ENCODE measurements at places on chromosomes 11 and 22.
A peak's percentile ranks its signal among the peaks of the same experiment; 100 is the strongest.

DNA sequence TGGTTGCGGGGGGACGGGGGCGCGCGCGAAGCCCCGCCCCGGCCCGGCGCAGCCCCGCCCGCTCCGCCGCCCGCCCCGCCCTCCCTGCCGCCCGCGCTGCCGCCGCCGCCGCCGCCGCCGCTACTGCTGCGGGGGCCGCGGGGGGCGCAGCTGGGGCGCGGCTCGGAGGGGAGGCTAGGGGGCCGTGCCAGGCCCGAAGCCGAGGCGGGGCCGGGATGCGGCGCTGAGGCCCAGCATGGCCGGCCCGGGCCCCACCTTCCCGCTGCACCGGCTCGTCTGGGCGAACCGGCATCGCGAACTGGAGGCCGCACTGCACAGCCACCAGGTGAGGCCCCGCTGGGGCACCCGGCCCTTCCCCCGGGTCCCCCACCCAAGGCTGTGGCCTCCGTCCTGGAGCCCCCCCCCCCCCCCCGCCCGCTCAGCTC is at the start of gene ANKRD13D:
Gene ANKRD13D (plus strand): TSS at position 78 of the 425 bp plus-strand sequence. CDS start 158 bp downstream, at position 236.
- DNase-seq = no peak

GRCh38 chr11:43790444-43790794 is 90.2 kb upstream of the ALKBH3 start:
- DNase-seq = no peak

DNA sequence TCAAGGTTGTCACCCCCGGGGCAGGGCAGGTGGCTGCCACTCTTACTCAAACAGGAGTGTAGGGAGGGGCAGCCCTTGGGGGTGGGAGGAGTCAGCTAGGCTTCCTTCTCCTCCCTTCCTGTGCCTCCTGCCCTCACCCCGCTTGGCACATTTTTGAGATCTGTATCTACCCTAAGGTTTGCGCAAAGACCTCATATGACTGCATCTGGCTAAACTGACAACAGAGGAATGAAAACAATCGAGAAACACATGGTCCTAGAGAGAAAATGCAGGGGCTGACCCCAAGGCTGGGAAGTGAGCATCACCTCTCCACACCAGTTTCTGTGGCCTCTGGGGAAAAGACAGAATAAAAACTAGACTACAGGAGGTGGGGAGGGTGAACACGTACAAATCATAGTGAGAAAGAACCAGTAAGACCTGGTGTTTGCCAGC is 28.1 kb downstream of the IGSF9B start:
- DNase-seq = peak; percentile 18

GRCh38 chr11:2138431-2139122 is 612 bp downstream of the IGF2 start:
- no peak for DNase-seq

DNA sequence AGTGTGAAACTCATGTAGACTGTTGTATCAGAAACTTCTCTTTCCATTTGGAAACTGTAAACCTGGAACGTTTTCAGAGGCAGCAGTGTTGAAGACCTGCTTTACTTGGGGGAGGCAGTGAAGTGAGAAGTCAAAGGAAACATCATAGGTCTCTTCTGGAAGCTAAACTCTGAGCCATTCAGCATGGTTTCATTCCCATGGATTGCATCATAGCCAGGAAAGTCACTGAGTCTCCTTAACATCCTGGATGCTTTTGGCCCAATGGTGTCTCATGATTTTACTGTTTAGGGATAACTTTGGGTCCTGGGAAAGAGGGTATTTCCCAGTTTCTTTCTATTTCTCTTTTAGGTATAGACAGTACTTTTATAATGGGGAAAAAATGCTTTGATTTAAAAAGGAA is 153.2 kb upstream of the E2F8 start:
- no peak for DNase-seq

GRCh38 chr11:124897674-124898262 is at the start of gene ROBO4:
Gene ROBO4 (minus strand): TSS chr11:124897865. CDS start chr11:124897795, 70 bp downstream.
- DNase-seq = no peak

- no peak for DNase-seq
Measured at GRCh38 chr11:32435511-32435941, at the start of gene WT1. Gene WT1 (minus strand): TSS chr11:32435539.

DNA sequence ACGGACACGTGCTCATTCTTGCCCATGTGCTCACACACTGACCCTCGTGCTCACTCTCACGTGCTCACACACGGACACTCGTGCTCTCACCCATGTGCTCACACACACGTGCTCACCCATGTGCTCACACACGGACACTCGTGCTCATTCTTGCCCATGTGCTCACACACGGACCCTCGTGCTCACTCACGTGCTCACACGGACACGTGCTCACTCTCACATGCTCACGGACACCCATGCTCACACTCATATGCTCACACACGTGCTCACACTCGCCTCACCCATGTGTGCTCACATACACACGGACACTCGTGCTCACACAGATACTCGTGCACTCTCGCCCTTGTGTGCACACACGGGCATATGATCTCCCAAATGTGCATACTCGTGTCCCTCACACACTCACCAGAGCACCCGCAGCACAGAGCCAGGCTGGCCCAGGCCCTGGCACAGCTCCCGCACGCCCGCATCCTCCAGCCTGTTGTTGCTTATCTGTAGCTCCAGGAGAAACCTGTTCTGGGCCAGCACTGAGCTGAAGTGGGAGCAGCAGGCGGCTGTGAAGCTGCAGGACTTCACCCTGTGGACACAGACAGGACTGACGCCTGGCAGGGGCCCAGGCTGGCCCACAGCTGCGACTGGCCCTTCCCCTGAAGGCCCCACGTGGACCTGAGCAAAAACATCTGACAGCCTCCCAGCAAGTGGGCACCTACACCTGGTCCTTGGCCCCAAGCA is 9.3 kb downstream of the RNH1 start:
- DNase-seq = no peak

GRCh38 chr11:79404325-79404724 is 36.5 kb downstream of the TENM4 start:
- no peak for DNase-seq

DNA sequence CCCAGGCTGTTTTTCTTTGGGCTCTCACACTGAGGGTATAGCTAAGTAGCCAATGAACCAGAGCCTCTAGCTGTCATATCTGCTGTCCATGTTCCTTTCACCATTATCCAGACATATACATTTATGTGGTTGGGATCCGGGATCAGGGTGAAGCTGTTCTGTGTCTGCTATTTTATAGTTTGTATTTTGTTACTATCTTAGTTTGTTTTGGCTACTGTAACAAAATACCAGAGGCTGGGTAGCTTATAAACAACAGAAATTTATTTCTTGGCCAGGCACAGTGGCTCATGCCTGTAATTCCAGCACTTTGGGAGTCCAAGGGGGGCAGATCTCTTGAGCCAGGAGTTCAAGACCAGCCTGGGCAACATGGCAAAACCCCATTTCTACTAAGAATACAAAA is 40.5 kb upstream of the CABP7 start:
- no peak for DNase-seq
